Mammary microvascular endothelial cell (primary cell): ENCODE measurements at places on chromosomes 3 and 15. TPM values are rescaled to one million over a fixed set of nuclear protein-coding genes. Genes with fewer than 3 reads are reported as not detected.

TPRG1 gene
- total RNA-seq, result not detected in 2 replicates

TIPARP gene
- 43.3 and 43.6 TPM in 2 replicates for total RNA-seq

KBTBD8 gene
- total RNA-seq, result 2.4 and 4.0 TPM in 2 replicates

ADGRG7 gene
- not detected in 2 replicates for total RNA-seq

SNRPA1 gene
- 65.8 and 70.2 TPM in 2 replicates for total RNA-seq

DIS3L gene
- total RNA-seq, result 18.7 and 19.7 TPM in 2 replicates

ATP13A5 gene
- total RNA-seq, result 0.13 TPM in 1 of 2 replicates, not detected in the other

PLXNB1 gene
- 9.3 and 17.1 TPM in 2 replicates for total RNA-seq

CPNE9 gene
- 0.30 TPM in 1 of 2 replicates, not detected in the other for total RNA-seq

PLAAT1 gene
- total RNA-seq, result 0.10 and 0.60 TPM in 2 replicates

ITPKA gene
- total RNA-seq, result 0.44 and 1.7 TPM in 2 replicates

FURIN gene
- total RNA-seq, result 100 and 116 TPM in 2 replicates

TRMT10C gene
- total RNA-seq, result 26.2 and 30.5 TPM in 2 replicates

TLR9 gene
- not detected in 2 replicates for total RNA-seq

OR5H15 gene
- not detected in 2 replicates for total RNA-seq

ALDH1L1 gene
- not detected in 2 replicates for total RNA-seq

PSMD2 gene
- total RNA-seq, result 770 and 1,106 TPM in 2 replicates

TEX55 gene
- not detected in 2 replicates for total RNA-seq

NDUFB4 gene
- total RNA-seq, result 118 and 161 TPM in 2 replicates

IQCB1 gene
- 10.0 and 15.5 TPM in 2 replicates for total RNA-seq

CD80 gene
- total RNA-seq, result not detected in 2 replicates

GOLGA8F gene
- not detected in 2 replicates for total RNA-seq

SEMA3F gene
- total RNA-seq, result 160 and 166 TPM in 2 replicates

IL5RA gene
- not detected in 2 replicates for total RNA-seq

MEX3B gene
- 3.0 and 3.8 TPM in 2 replicates for total RNA-seq

PLCH1 gene
- total RNA-seq, result not detected in 2 replicates

GOLGA8T gene
- not detected in 2 replicates for total RNA-seq

TGM5 gene
- total RNA-seq, result not detected in 2 replicates

ZNF619 gene
- total RNA-seq, result 3.4 and 3.7 TPM in 2 replicates

EID1 gene
- 167 and 202 TPM in 2 replicates for total RNA-seq

GPR149 gene
- total RNA-seq, result not detected in 2 replicates
